ENCODE measurements at places on chromosomes 2 and 18.

GRCh38 chr2:1283020-1283801 is 130.1 kb upstream of the TPO start:
- DNase-seq = no peak

GRCh38 chr18:680392-680791 is 22.9 kb downstream of the TYMS start:
- DNase-seq = no peak

- DNase-seq = no peak
Observed at GRCh38 chr2:142175813-142176338, 45.1 kb upstream of the LRP1B start.

DNA sequence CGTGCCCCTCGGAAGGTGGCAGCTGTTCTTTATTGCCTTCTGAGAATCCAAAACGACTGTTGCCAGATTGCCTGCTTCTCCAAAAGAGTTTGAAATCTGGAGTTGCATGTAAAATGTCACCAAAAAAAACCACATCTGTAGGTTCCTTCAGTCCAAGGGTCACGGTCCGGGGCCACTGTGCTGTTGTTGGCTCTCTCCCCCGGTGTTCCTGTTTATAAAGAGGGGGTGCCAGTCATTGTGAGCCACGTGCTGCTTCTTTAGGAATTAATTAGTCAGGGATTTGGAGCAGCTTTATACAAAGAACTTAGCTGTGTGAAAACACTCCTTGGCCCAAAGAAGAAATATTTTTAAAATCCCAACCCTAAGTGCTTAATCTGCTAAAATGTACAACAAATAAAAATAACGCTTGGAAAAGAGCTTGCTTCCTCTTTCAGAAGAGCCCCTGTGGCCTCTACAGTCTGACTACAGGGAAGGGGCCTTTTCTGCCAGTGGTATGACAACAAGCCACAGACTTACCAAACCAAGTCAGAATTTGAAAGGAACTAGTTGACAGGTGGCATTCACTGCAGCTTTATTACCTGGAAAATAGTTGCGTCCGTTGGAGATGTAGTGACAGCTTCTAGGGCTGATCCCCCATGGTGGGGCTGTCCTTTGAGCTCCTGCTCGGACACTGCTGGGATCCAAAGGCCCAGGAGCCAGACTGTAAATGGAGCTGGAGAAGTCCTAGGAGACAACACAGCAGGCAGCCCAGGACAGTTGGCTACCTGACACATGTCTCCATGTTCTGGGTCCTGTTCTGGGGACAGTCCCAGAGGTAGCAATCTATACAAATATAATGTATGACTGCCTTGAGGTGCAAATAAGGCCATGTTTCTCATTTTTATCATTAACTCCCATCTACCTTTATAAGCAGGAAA is 84.5 kb upstream of the SLC1A4 start:
- DNase-seq = no peak

DNA sequence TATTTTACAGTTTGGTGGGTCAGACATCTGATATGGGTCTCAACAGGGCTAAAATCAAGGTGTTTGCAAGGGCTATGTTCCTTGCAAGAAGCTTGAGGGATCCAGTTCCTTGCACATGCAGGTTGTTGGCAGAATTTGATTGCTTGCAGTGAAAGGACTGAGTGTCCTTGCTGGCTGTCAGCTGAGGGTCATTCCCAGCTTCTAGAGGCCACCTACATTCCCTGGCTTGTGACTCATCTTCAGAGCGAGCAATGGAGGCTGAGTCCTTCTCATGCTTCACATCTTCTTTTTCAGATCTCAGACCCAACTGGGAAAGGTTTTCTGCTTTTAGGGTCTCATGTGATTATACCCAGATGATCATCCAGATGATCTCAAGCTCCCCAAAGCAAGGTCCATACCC is 12.4 kb downstream of the MEX3C start:
- DNase-seq = no peak

- no peak for DNase-seq
Observed at GRCh38 chr2:160928854-160929301, 231.3 kb upstream of the TANK start.

GRCh38 chr2:234708091-234708683 is 211.3 kb upstream of the ARL4C start:
- no peak for DNase-seq

- no peak for DNase-seq
Observed at GRCh38 chr18:79875931-79876461, 75.5 kb downstream of the SLC66A2 start.

DNA sequence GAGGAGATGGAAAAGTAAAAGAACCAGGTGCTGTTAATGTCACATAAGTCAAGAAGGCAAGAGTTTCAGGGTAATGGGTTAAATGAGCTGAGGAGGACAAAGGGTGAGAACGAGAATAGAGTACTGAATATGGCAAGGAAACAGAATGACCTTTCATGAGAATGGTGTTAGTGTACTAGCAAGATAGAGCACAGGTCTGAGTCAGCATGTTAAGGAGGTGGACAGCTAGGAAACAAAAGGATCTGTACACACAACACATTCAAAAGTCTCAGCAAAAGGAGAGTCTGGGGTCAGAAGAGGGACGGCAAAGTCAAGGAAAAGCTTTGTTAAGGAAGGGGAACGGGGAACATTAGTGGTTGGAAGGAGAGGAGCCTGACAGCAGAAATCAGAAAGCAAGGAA is 28.9 kb downstream of the LMAN2L start:
- DNase-seq = no peak

DNA sequence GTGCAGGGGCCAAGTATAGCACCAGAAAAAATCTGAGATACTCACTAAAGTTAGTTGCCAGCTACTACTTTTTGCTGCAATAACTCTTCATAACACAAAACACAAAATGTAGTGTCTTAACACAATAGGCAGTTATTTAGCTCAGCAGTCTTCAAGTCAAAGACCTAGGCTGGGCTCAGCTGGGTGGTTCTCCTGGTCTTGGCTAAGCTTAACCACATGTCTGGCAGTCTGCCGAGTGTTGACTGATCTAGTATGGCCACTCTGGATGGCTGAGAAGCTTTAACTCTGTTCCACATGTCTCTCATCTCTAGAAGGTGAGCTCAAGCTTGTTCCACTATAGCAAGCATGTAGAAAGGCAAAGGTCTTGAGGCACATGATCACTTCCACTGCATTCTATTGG is 451.6 kb downstream of the SOX11 start:
- DNase-seq = no peak

- no peak for DNase-seq
Observed at GRCh38 chr2:23944527-23944926, 4.3 kb downstream of the UBXN2A start.

DNA sequence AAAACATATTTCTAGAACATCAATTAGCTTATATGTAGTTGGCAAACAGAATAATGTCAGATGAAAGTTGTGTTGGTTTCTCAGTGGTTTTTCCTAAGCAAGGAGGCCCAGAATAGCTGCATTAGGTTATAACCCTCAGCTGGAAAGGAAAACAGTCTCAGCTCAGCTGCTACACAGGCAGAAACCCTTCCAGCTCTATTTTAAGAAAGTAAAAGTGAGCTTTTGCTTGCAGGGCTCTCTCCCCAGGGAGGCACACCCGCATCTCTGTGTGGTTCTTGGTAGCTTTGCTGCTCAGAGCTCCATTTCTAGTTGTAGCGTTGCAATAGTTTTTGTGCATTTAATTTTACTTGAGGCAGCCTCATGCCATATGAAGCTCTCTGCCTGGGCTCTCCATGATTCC is 54.6 kb downstream of the PIKFYVE start:
- no peak for DNase-seq

DNA sequence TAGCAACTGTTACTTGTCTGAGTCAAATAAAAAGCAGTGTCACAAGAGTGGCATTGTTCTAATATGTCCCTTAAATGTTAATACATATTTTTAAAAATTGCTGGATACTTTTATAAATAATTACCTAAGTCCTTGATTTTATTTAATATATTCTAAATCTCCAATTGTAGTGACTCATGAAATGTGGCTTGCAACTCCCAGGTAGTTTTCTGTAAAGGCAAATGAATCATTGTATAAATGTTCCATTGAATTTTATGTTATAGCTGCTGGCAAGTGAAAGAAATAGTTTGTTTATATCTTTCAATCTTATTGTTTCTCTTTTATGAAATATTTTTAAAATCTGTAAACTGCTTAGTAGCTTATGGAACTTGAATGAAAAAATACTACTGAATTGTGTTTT is 32.7 kb upstream of the C1GALT1C1L start:
- DNase-seq = no peak

DNA sequence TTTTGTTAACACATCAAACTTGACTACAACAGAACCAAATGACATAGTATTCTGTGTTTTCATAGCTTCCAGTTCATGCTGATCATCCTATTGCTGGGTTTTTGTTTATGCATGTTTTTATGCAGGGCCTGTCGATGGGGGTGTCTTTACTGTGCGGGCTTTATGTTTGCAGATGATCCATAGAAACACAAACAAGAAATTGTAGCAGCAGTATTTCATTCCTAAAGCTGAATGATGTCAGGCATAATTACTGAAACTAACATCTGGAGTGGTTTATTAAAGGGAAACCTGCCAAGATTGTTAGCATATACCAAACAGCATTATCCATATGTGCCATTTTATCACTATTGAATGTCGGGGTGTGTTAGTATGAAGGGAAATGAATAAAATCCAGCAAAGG is 129.7 kb downstream of the PTPRM start:
- DNase-seq = peak; percentile 83

DNA sequence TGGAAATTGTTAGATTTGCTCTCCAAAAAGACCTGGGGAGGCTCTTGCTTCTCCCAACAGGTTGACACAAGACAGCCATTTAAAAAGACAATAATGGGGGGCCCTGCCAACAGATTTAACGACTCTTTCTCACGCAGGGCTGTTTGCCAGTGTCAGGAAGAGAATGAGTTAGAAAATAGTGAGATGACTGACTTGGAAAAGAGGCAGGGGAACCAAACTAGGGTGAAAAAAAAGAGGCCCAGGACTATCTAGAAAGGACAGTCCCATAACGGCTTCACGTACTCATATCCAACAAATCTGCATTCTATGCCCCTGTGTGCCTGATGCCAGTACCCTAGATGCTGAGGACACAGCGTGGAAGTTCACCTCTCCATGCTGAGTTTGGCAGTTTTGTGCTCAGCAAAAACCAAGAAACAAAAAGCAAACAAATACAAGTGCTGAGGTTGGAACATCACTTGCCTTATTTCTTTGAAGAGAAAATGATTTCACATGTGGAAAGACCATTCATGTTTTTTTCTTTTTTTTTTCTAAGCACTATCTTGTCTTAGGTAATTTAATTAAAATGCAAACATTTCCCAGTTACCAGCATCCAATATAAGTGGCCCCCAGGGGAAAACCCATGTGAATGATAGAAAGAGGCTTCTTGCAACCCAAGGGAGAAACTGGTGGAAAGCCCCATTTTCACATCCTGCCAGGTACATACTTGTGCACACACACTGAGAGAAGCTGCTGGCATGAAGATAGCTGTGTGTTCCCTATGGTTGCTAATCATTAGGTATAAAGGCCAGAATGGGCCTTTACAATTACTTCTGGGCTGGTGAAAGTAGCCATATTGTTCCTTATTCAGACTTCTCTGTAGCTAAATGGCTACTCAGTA is 10.6 kb upstream of the WIPF1 start:
- DNase-seq = no peak

DNA sequence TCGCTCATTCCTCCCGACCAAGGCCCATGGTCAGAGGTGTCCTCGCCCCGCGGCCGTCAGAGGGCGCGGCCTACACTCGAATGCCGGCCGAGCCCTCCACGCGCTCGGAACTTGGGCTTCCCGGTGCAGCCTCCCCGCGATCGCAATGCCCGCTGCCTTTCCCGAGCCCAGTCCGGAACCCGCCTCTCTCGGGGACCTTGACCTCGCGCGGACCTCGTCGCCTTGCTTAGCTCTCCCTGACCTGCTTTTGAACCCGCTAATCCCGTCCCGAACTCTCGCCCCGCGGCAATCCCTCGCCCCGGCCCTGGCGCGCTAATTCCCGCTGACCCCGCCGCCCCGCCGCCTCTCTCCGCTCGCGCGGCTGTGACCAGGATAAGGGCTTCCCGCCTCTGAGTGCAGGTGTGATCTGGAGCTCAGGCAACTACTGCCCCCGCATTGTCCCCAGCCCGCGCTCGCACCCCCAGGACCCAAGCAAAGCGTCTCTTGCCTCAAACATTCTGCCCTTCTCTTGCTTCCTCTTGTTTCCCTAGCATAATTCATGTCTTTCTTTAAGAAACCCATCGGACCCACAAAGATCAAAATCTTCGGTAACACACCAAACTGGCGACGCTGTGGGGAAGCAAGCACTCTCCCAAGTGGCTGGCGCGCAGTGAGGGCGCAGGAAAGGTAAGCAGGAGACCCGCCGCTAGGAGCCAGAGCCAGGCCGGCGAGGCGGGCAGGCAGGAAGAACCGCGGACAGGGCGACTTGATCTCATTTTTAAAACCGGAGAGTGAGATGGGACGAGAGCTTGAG is 46.6 kb upstream of the ATP6V1B1 start:
- DNase-seq = no peak

- no peak for DNase-seq
Observed at GRCh38 chr2:182897137-182897536, 30.7 kb upstream of the FRZB start.

- peak; percentile 73 for DNase-seq
Observed at GRCh38 chr18:36296650-36297416, 680 bp upstream of the FHOD3 start.

GRCh38 chr18:44589693-44590355 is 90.9 kb upstream of the SETBP1 start:
- DNase-seq = no peak

- peak; percentile 72 for DNase-seq
Observed at GRCh38 chr2:114550895-114551793, 108.7 kb downstream of the DPP10 start.

- DNase-seq = no peak
Observed at GRCh38 chr2:37637190-37637860, 34.1 kb downstream of the CDC42EP3 start.

DNA sequence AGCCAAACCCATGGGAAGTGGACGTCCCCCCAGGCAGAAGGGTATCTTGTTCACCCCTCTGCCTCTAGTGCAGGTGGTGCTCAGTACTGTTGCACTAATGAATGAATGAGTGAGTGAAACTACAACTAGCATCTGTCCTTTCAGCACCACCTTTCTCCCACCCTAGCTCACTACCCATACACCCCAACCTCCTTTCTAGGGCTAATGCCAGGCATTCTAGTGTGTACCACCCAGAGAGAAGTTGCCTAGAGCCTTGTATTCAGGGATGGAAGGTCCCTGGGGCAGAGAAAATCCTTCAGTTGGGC is 22.5 kb downstream of the CCT7 start:
- no peak for DNase-seq

GRCh38 chr18:26091047-26091630 is 726 bp upstream of the SS18 start:
- DNase-seq = no peak

DNA sequence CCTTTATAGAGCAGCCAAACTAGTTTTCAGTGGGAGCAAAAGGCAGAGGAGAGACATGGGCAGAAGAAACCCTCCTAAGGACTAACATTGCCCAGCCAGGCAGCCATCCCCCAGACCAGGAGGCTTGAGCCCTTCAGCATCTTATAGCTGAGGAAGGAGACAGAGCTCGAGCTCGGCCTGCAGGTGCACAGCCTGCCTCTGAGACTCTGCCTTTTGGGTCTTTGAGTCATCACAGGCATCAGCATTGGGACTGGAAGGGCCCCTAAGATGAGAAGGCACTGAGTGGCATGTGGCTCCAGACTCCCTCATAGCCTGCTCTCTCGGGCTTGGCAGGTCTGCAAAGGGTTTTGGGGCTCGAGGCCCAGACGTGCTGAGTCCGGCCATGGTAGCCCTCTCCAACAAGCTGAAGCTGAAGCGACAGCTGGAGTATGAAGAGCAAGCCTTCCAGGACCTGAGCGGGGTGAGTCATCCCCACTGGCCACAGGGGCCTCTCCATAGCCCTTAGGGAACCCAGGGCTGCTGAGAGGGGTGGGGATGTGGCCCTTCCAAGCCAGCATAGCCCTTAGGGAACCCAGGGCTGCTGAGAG is 84.1 kb downstream of the EPAS1 start:
- DNase-seq = no peak
